Skin of body (tissue), 3 donors: ENCODE measurements at places on chromosomes 12 and 14. TPM values are rescaled to one million over a fixed set of nuclear protein-coding genes. Genes with fewer than 3 reads are reported as not detected.

BATF gene
- 1.4 TPM for total RNA-seq

BEGAIN gene
- 1.4 TPM for total RNA-seq

RDH16 gene
- 0.69 TPM for total RNA-seq

SCNN1A gene
- total RNA-seq = 10.2 TPM

KCNMB4 gene
- 4.1 TPM for total RNA-seq

LRFN5 gene
- total RNA-seq = 11.8 TPM

GPR65 gene
- total RNA-seq = 1.6 TPM

C3AR1 gene
- total RNA-seq = 8.5 TPM

POTEG gene
- not detected for total RNA-seq

ADAM21 gene
- total RNA-seq = 0.10 TPM

LALBA gene
- total RNA-seq = not detected

PPP1R36 gene
- 0.89 TPM for total RNA-seq

C12orf42 gene
- total RNA-seq = 0.30 TPM

RNASE7 gene
- 0.79 TPM for total RNA-seq

ERP27 gene
- 1.9 TPM for total RNA-seq

ARPC3 gene
- total RNA-seq = 113 TPM

VRTN gene
- total RNA-seq = 0.20 TPM

HOXC5 gene
- total RNA-seq = 1.4 TPM

PRH2 gene
- not detected for total RNA-seq

INHBE gene
- 0.10 TPM for total RNA-seq

C14orf180 gene
- total RNA-seq = 6.8 TPM

RNU6-8 gene
- not detected for total RNA-seq

RAD9B gene
- 0.79 TPM for total RNA-seq

ANKRD33 gene
- total RNA-seq = not detected

BDKRB1 gene
- 0.20 TPM for total RNA-seq

DTX1 gene
- total RNA-seq = 9.0 TPM

SERPINA10 gene
- not detected for total RNA-seq

IL23A gene
- 0.20 TPM for total RNA-seq

PIWIL1 gene
- 0.10 TPM for total RNA-seq

PSMA6 gene
- 108 TPM for total RNA-seq

GIT2 gene
- 30.4 TPM for total RNA-seq

RFLNA gene
- 8.8 TPM for total RNA-seq

CLEC2A gene
- 18.5 TPM for total RNA-seq

CLEC6A gene
- total RNA-seq = not detected

RTN1 gene
- 6.1 TPM for total RNA-seq

RPL10L gene
- total RNA-seq = not detected

PTCSC3 gene
- total RNA-seq = not detected

ERH gene
- total RNA-seq = 158 TPM

AMDHD1 gene
- total RNA-seq = 0.20 TPM

KRT6C gene
- total RNA-seq = 3.5 TPM

CDC42BPB gene
- total RNA-seq = 61.6 TPM

KCNA5 gene
- total RNA-seq = 1.7 TPM

WIF1 gene
- total RNA-seq = 17.3 TPM

WASHC3 gene
- total RNA-seq = 44.2 TPM

SERPINA12 gene
- total RNA-seq = 16.9 TPM

ZFHX2 gene
- 0.39 TPM for total RNA-seq

SMIM41 gene
- not detected for total RNA-seq
